A673 (cell line): ENCODE measurements at places on chromosomes 5 and 9.

DNA sequence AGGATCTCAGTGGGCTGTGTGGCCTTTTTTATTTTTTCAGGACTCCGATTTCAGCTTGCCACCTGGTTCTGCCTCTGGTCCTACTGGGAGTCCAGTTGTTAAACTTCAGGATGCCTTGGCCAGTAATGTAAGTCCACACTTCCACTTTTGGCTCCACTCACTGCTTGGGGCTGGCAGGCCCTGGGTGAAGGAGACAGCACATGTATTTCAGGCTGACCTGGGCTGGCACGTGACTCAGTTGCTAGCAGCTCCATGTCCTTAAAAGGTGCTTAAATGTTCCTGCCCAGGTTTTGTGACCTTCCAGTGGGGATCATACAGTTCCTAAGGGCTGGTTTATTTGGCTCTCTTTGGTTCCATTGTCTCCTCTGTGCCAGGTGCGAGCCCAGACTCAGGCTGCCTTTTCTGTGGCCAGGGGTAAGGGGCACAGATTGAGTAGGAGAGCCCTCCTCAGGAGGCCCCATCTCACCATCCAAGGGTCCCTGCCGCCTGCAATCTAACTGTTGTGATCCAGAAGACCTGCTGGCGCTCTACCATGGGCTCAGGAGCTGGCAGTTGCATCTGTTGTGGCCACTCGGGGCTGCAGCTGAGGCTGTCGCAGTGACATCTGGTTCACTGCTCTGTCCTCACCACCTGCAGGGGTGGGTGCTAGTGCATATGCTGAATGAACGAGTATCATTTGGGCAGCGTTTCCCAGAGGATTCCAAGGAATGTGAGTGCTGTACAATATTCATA, 19.2 kb upstream of the POMT1 start:
- DNase-seq, result no peak

DNA sequence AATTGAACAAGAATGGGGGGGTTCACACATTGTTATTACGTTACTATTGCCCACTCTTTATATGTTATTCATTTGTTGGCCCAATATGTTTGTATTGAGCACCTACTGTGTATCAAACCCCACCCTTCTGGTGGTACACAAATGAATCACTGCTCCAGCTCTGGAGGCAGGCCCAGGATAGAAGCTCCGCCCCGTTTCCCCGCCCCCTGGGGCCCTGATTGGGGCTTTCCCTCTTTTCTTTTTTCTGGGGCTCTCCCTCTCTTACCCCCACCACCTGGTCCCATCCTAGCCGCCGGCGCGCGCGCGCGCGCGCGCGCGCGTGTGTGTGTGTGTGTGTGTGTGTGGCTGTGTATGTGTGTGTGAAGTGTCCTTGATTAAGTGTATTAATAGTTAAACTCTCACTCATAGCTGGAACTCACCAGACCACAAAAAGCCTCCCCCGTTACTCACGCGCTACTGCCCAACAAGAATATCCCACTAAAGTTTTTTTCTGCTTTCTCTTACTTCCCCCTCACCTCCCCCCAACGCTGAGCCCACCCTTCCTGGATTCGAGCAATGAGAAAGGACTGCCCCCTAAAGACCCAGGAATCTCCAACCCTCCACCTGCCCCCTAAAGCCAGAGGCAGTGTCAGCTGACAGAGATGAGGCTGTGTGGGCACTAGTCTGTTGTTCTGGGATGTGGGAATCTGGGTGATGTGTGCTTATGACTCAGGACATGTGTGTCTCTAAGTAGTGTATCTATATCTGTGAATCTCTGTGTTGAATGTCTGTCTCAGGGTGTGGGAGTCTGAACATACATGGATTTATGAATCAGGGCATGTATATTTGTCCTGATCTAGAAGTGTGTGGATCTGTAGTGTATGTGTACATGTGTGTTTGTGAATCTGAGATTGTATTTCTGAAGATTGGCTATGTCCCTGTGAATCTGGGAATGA, 4.0 kb downstream of the CXXC5 start:
- peak; percentile 92 for DNase-seq

DNA sequence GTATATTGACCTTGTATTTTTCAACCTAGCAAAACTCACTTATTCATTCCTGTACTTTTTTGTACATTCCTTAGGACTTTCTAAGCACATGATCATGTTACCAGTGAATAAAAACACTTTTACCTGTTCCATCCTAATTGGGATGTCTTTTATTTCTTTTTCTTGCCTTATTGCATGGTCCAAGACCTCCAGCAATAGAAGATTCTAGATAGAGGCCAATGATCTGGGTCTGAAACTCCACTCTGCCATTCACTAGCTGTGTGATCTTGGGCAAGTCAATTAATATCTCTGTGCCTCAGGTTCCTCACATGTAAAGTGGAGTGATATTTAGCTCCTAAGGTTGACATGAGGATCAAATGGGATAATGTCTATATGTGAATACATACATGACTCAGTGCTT, 8.5 kb upstream of the EXOSC2 start:
- DNase-seq, result no peak

DNA sequence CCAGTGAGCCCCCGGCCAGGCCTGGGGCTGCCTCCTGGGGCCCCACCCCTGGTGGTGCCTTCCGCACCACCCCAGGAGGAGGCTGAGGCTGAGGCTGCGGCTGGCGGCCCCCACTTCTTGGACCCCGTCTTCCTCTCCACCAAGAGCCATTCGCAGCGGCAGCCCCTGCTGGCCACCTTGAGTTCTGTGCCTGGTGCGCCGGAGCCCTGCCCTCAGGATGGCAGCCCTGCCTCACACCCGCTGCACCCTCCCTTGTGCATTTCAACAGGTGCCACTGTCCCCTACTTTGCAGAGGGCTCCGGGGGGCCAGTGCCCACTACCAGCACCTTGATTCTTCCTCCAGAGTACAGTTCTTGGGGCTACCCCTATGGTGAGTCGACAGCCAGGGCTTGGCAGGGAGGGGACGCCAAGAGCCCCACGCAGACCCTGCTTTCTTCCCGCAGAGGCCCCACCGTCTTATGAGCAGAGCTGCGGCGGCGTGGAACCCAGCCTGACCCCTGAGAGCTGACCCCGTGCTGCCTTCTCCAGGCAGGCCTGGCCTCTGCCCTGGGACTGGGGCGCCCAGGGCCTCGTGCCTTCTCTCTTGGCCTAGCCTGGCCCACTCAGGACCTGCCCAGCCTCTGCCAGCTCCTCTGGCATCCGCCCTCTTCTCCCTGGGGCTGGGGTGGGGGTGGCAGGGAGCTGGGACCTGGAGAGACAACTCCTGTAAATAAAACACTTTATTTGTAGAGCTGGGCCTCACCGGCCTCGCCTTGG, 4.0 kb upstream of the EHMT1 start:
- DNase-seq, result no peak
